ENCODE measurements at places on chromosomes 1 and 21.

DNA sequence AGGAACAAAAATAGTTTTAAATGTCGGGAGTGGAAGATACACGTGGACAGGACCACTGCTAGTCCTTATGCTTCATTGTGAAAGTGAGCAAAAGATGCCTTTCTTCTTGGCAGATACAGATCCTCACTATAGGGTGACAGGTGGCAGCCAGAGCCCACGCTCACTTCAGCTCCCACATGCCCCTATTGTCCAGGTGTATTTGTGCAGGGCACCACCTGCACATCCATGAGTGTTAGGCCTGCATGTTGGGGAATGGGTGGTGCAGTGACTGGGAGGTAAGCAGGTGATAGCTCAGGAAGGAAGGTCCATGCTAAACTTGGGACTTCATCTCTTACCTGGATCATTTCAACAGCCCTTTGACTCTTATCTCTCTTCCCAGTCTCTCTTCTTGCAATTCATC lies 27.4 kb downstream of the SLC5A9 start:
- DNase-seq: no peak

- no peak for DNase-seq
Measured at GRCh38 chr1:24540051-24540905, 15.6 kb upstream of the NCMAP start.

GRCh38 chr21:33078907-33079582 lies 9.1 kb downstream of the OLIG1 start:
- DNase-seq: no peak

DNA sequence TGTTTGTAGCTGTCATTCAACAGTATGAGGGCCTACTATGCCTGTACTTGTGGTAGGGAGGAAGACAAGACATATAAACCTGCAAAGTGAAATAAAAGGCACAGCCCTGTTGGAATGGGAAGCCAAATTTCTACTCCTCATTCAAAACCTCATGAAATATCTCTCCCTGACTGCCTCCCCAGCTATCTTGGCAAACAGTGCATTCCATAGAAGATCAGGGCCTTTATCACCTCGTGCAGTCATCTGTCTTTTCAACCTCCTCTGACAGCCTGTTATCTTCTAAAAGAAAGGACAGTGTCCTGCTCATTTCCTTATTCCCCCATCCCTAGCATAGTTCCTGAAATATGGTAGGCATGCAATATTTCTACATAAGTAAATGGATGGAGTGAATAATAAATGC lies 71.0 kb downstream of the SH3GLB1 start:
- DNase-seq: no peak

DNA sequence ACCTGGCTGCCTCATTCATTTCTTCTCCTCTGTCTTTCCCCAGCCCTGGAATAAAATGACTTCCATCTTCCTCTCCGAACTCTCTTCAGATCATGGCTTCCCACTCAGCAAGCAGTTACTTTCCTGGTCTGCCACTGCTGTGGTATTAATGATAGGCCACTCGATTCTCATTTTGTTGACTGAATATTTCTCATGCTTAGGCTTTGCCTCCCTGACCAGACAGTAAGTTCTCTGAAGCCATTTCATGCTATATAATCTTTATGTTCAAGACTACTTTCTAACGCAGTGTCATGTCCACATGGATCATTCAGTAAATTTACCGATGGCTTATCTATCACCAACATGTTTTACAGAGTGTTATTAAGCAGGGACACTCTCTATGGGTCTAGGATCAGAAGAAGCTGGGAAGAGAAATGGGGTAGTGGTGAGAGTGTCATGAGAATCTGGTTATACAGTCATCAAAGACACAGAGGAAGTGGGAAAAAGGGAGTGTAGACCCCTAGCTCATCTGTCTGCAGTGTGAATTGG lies 20.6 kb downstream of the RUNX1 start:
- no peak for DNase-seq

- no peak for DNase-seq
Measured at GRCh38 chr21:41318218-41318617, 1.6 kb downstream of the FAM3B start.

DNA sequence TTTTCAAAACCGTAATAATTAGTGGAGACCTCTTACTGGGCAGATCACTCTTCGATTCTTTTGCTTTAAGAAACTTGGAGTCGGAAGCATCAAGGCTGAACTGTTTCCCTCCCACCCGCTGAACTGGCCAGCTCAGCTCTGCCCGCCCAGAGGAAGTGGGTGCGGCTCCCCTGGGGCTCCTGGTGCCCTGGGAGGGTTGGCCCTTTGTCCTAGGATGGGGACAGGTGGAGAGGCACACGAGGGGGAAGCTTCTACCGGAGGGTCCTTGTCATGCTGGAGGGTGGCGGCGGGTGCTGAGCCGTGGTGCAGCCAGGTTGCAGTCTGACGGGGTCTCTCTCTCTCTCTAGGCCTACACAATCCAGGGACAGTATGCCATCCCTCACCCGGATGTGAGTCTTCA lies 64.3 kb upstream of the COL6A1 start:
- DNase-seq: no peak

DNA sequence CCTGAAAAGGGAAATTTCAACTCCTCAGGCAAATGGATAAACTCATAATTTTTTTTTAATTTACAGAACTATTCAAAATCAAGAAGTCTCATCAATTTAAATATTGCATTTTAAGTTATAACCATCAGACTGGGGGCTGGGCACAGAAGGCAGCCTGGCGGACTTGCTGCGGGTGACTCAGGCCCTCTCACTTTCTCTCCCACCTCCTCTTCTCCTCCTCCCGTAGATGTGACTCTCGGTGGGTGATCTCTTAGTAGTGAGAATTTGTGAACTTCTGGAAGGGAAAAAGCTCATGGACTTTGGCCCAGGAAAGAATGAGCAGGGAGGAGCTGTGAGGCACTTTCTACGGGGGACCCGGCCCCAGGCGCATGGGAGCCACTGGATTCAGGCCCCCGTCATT lies 32.9 kb downstream of the CLIC6 start:
- DNase-seq: no peak
